ENCODE measurements at places on chromosomes 1 and 21. TPM values are rescaled to one million over a fixed set of nuclear protein-coding genes. Genes with fewer than 3 reads are reported as not detected.

DNA sequence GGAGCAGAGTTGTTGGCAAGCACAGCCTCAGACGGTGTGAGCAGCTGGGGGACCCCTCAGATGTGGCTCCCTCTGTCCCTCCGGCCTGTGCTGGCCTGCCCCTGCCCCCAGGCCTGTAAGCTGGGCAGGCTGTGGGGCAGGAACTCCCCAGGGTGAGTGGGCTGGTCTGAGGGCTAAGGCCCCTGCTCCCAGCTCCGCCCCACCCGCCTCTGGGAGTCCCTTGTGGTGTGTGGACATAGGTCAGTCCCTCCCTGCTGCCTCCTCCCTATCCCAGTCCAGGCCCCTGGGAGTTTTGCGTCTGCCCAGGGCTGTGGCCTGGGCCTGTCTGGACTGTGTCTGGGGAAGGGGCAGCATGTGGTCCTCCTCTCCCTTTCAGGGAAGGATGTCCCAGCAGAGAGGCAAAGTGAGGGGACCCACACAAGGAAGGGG lies 3.6 kb upstream of the VWA1 start:
- no peak for DNase-seq

The FOXD2 gene
- 10.7 TPM for total RNA-seq

The CDC73 gene
- total RNA-seq, result 26.3 TPM

- DNase-seq, result no peak
Observed at GRCh38 chr1:156760092-156760795, 7.1 kb upstream of the PRCC start.

The PCP4L1 gene
- total RNA-seq, result not detected

GRCh38 chr1:201593200-201593921 lies 54.4 kb downstream of the NAV1 start:
- DNase-seq, result peak; percentile 74

DNA sequence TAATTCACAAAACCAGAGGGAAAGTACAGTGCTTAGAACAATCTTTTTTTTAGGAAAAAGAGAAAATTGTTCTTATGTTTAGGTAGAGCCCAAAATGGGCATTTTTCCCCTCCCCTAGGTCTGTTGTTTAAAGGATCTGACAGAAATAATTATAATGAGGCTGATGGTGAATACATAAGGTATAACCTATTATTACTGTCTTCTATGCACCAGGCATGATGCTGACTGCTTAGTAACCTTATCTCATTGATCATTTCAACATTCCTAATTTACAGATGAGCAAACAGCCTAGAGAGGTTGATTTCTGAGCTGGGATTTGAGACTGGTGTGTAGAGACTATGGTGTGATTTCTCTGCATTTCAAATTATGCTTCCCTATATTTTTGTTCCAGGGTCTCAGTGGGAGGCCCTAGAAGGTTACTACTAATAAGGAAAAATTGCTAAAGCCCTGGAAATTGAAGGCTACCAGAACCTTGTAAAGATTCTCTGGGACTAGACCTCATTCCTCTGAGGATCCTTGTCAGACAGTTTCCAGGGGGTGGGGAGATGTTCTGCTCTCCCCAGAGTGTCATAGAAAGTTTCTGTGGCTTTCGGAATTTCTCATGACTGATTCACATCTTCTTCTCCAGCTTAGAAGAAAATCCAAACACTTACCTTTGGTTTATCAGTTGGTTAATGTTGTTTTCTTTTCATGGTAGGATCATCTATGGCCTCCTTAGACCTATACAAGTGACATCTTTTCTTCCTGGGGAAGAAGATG lies 44.9 kb downstream of the ROR1 start:
- DNase-seq, result no peak

The PODN gene
- total RNA-seq, result 4.1 TPM

The EDARADD gene
- total RNA-seq, result not detected

DNA sequence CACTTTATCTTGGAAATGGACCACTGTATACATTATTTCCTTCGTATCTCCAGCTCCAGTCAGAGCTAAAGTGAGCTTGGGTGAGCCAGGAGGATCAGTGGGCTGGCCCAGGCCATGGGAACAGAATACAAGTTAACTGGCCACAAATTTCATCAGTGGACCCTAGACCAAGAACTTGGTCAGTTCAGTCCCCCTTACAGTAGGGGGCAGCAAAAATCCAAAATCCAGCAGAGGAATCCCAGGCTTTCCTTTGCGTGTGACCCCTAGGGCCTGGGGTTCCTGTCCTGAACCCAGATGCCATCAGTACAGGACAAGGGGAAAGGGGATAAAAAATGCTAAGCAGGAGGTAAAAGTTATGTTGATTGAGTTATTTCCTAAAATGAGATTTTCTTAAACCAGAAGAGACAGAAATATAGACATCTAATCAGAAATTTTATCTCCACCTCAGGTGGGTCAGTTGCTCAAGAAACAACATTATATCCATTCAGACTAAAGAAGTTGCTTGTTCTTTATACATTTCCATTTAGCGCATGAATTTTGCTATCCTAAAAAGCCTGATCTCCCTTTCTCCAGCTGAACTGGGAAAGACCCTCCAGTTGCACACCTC lies 24.1 kb upstream of the LCE5A start:
- DNase-seq, result no peak

The GJA9 gene
- total RNA-seq, result not detected

- no peak for DNase-seq
Observed at GRCh38 chr1:108534759-108535158, 25.1 kb upstream of the EEIG2 start.

GRCh38 chr21:14657241-14658008 lies 111.3 kb upstream of the SAMSN1 start:
- no peak for DNase-seq

The FMOD gene
- total RNA-seq, result 0.66 TPM

DNA sequence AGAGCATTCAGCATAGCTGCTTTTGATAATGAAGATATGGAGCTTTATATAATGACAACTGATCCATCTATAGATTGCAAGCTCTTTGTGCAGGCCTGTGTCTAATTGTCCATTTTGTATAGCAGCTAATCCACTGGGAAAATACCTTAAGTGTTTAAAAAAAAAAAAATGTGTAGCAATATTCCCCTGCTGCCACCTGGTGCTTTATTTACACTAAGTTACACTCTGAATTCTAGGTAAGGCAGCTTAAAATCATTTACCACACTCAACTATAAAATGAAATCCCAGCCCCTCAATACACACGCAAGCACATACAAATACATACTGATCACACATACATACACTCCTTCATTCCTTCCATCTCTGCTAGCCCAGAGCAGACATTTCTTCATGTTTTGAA lies 49.1 kb upstream of the BCL9 start:
- DNase-seq, result no peak

The TTC34 gene
- 0.06 TPM for total RNA-seq

- DNase-seq, result no peak
Observed at GRCh38 chr1:244235157-244235556, 184.1 kb downstream of the ZBTB18 start.

DNA sequence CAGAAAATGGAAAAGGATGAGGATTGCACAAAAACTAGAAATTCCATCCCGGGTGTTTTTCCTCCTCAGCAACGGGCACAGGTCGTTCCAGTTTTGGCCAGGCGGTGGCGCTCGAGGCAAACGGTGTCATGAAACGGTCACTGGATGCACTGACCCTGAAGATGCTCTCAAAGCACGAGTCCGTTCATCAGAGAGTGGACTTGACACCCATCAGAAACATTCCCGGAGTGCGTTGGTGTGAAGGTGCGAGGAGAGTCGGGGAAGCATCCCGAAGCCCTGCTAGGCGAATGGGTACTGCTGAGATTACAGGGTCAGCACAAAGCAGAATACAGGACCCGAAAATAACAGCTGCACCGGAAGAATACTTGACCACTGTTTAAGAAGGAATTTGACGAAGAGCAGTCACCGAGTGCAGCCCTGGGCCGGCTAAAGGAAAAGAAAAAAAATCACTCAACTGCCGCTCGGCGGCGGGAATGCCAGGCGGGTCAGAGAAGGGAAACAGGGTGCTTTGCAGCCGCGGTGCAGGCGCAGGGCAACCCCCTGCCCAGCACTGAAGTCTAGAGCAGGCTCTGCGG lies 71.7 kb upstream of the ETS2 start:
- DNase-seq, result peak; percentile 96

The NCF2 gene
- total RNA-seq, result not detected

- DNase-seq, result peak; percentile 24
Observed at GRCh38 chr1:178192686-178193085, 98.8 kb downstream of the RASAL2 start.

GRCh38 chr1:225866061-225866837 lies 15.9 kb downstream of the TMEM63A start:
- peak; percentile 63 for DNase-seq

DNA sequence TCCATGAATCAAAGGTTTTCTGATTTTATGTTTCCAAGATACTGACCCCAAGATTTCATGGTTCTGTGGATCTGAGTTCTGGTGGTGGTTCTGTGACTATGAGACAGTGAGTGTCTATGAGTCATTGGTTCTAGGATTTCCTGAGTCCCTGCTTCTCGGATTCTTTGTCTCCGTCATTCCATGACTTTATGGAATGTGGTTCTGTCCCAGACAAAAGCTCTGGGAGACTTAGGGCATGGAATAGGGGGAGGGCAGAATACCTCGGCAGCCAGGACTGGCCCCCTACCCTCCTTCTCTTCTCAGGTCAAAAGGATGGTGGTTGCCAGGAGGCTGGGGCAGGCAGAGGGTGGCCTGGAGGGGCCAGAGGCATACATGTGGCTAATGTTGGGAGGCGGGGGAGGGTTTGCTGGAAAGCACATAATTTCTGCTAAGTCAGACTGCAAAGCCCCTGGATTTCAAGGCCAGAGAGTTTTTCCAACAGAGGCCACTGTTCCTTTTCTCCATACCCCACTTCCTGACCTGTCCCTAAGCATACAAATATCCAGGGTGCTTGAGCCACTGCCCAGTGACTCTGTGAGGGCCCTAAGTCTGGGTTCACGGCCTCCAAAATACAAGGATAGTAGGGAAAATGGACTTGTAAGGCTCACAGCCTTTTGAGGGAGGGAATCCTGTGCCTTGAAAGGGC lies 17.2 kb downstream of the CDCP2 start:
- DNase-seq, result peak; percentile 88

The CNR2 gene
- total RNA-seq, result not detected

GRCh38 chr1:236167578-236167977 lies 25.2 kb downstream of the GPR137B start:
- DNase-seq, result no peak

- DNase-seq, result no peak
Observed at GRCh38 chr1:10864776-10865175, 68.3 kb upstream of the CASZ1 start.

- no peak for DNase-seq
Observed at GRCh38 chr1:30328100-30328370, 395.4 kb downstream of the MATN1 start.

The RUNX3 gene
- total RNA-seq, result 7.3 TPM

GRCh38 chr1:59428828-59429227 lies 131.9 kb downstream of the FGGY start:
- no peak for DNase-seq

The TNNI3K gene
- not detected for total RNA-seq

GRCh38 chr1:54356680-54357147 lies 49.5 kb downstream of the SSBP3 start:
- DNase-seq, result no peak

The SLC6A9 gene
- 0.66 TPM for total RNA-seq

- no peak for DNase-seq
Observed at GRCh38 chr1:39632682-39633417, 6.6 kb downstream of the HEYL start.

- no peak for DNase-seq
Observed at GRCh38 chr1:117883616-117884015, 45.8 kb downstream of the GDAP2 start.

DNA sequence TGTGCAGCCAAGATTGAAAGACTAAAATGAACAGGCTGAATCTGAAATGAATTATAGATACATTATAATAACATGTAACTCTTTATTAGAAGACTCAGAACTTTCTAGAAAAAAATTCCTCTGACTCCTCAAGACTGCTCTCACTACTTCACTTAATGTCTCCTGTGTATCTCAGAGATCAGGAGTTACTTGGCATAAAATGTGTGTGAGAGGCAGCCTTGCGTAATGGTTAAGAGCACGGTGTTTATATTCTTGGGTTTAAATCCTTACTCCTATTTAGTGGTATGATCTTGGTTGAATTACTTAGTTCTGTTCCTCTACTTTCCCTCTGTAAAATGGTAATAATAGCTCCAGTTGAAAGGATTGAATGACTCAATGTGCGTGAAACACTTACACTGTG lies 634.9 kb downstream of the LTN1 start:
- DNase-seq, result no peak

GRCh38 chr1:58401991-58402390 lies 144.5 kb downstream of the OMA1 start:
- DNase-seq, result no peak

The MEX3A gene
- 0.13 TPM for total RNA-seq

The AQP10 gene
- not detected for total RNA-seq

DNA sequence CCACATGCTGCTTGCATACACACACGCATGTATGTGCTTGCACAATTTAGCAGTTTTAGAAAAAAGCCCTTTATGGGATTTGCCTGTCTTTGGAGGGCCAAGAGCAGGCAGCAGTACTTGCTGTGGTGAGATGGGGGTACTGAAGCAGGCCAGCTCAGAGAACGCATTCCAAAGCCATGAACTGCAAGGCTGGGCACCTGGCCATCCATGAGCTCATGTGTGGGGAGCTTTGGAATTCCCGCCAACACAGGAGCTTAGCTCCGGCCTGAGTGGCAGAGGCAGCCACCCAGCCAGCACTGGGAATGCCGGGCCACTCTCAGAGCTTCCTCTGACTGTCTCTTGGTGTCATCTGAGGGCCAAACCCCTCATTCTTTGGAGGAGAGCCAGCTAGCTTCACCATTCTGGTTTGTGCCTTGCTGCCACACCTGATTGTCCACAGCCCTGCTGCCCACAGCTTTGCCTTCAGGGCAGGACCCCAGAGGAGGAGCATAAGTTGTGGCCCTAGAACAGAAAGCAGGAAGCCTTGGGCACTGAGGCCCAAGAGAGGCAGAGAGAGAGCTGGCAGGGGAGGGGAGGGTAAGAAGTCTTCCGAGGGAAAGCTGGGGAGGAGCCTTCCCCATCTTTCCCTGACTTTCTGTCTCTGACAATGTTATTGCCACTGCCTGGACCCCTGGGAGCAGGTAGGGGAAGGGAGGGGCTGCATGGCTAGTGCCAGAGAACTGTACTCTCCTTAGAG lies 92.1 kb upstream of the POU3F1 start:
- DNase-seq, result peak; percentile 97

DNA sequence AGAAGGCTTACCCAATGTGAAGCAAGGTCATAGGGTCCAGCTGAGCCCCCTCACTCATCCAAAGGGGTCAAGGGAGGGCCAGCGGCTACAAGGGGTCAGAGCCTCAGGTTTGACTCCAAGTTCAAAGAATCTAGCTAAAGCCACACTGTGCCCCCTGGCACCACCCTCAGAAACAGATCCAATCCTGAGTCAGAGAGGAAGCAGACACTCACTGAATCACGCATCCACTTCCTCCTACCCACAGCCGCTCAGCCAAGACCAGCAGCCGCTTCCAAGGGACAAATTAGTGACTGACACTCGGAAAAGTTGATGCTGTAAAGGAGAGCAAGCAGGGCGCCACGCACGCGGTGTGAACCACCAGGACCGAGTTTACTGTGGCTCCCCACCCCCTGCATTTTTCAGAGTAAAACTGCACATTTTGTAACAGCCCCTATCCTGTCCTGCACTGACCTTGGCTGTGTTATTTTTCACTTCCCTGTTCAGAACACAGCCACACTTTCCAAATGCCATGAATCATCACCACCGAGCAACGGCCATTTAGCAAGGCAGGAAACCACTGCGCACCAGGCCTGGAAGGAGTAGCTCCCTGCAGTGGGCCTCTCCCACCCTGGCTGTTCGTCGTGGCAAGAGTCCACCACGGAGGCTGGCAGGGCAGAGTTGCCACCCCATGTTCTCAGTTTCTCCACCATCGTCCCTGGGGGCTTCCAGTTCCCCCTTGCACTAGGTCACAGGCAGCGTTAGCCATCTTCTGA lies 147.8 kb downstream of the TOMM20 start:
- peak; percentile 94 for DNase-seq

- peak; percentile 50 for DNase-seq
Observed at GRCh38 chr1:10338047-10338446, 60.8 kb upstream of the PGD start.
